ENCODE measurements at places on chromosomes 2 and 18.

- no peak for DNase-seq
These were observed 818.8 kb upstream of the GYPC start for GRCh38 chr2:125837128-125837527.

DNA sequence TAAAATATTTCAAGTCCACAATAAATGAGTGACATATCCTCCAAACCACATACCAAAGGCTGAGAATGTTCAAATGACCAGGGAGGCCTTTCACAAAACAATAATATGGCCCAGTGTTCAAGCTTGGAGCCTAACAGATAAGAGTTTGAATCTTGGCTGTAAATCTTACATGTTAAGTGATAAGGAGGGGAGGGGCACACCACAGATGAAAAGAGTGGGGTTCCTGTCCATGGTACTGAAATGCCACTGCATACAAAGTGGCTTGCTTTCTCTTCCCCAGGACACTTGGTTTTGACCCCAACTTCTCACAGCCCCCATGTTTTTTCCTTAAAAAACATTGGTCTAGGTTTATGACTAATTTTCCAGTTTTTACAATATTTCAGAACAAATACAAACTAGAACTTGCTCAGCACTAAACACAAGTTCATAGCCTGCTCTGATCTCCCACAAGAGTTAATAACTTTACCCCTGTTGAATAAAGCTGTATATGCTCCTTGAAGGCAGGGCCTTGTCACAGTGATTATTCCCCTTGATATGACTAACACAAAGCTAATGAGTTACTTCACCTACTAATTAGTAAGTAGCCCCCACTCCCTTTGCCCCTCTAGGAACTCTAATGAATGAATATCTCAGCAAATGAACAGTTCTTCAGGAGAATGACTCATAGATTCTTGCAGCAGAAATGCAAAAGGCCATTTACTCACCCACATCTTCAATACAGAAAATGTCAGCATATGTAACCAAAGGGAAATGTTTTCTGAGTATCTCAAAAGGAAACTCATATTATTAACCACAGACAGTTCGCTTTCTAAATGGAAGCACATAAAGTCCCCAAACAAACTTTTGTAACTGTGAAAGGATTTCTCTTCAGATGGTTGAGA is 142.2 kb downstream of the SATB2 start:
- no peak for DNase-seq

- no peak for DNase-seq
These were observed 18.6 kb downstream of the THNSL2 start for GRCh38 chr2:88188748-88189147.

DNA sequence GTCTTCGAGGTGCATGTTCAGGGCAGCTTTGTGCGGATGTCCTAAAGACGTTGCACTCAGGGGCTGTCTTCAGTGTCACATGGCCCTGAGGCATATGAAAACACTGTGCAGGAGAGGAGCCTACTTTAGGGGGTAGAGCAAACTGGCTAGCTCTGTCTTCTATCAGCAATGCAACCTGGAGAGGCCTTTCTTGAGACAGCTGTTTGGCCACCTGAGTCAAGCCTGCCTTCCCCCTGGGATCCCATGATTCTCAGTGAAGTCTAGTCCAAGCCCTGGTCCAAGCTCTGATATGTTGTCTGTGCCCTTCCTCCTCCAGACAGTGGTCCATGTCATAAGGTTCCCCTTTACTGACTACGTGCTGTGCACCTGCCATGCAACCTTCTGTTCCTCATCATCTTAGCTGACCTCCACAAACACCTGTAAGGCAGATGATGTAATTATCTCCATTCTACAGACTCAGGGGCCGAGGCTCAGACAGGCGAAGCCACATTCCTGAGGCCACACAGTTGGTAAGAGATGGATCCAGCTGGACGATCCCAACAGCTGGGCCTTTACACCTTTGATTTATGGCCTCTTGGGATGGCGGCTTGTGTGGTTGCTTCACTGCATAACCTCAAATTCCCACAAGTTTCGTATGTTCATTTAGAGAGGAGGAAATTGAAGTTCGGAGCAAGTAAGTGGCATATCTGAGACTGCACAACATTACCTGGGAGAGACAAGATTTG is 109.9 kb downstream of the COPS8 start:
- no peak for DNase-seq

DNA sequence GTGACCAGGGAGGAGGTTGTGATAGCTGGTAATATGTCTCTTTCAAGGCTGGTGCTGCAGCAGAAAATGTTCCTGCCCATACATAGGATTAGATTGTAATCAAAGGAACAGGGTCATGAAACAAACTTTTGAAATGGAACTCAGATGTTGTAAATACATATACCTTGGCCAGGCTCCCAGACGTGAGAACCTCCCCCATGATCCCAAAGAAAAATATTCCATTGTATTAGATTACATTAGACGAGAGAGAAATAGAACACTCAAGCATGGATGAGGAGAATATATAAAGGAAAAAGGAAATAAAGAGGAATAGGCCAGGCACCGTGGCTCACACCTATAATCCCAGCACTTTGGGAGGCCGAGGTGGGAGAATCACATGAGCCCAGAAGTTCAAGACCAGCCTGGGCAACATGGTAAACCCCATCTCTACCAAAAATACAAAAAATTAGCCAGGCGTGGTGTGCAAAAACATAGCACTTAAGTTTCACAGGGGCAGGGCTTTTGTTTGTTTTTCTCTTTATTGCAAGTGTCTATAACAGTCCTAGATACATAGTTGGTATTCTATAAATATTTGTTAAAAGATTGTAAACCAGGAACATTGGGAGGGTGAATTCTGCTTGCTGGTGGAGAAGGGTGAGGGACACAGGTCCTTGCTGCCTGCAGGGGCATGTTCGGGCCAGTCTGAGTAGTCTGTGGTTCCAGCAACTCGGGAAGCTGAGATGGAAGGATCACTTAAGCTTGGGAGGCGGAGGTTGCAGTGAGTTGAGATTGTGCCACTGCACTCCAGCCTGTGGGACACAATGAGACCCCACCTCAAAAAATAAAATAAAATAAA is 52.8 kb downstream of the RPL37A start:
- no peak for DNase-seq

GRCh38 chr2:43311276-43311675 is 84.9 kb upstream of the ZFP36L2 start:
- DNase-seq, result no peak

GRCh38 chr2:33444967-33445366 is 31.5 kb upstream of the RASGRP3 start:
- no peak for DNase-seq

DNA sequence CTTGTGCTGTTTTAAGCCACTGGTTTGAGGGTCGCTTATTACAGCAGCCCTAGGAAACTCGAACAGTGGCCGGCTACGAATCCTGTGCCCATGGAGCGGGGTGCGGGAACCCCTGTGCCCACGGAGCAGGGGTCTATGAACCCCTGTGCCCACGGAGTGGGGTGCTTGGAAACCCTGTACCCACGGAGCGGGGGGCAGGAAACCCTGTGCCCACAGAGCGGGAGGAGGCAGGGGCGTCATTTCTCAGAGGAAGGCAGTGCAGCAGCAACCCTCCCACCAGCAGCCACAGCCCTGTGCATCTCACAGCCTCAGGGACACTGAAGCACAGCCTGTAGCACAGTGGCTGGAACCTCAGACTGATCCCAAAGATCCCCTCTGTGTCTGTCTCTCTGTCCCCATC is 34.2 kb upstream of the GPC1 start:
- DNase-seq, result peak; percentile 26

DNA sequence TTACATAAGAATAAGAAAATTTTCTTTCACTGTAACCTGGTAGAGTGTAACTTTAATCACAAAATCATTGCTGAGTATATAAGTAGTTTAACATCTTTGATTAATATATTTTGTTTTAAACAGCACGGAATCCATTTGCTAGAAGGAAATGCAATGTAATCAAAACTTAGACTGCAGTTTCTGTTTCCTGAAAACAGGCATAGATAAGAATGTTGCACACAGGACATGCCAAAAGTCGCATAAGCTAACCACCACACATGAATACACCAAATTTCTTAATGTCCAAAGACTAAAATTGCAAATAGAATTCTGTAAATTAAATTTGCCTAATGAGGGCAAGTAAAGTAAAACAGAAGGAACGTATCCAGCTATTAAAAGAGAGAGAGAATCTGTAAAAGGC is 51.0 kb upstream of the SERPINB2 start:
- DNase-seq, result no peak

GRCh38 chr2:196113061-196113974 is 44.7 kb upstream of the DNAH7 start:
- no peak for DNase-seq

GRCh38 chr2:239550357-239550756 is 149.5 kb upstream of the HDAC4 start:
- no peak for DNase-seq

GRCh38 chr2:29578084-29578598 is 343.2 kb downstream of the ALK start:
- no peak for DNase-seq

DNA sequence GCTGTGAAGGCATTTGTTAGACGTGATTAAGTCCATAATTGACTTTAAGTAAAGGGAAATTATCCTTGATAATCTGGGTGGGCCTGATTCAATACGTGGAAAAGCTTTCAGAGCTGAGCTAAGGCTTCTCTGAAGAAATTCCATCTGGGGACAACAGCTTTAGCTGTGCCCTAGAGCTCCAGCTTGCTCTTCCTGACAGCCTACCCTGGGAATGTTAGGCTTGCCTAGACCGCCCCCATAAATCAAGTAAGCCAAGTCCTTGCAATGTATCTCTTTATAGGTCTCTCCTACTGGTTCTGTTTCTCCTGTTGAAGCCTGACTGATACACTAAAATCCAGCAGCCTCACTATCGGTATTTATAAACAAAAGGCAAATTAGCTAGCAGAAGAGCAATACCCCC is 160.0 kb downstream of the STK39 start:
- DNase-seq, result no peak

GRCh38 chr2:44537264-44537663 is 175.5 kb downstream of the CAMKMT start:
- no peak for DNase-seq

DNA sequence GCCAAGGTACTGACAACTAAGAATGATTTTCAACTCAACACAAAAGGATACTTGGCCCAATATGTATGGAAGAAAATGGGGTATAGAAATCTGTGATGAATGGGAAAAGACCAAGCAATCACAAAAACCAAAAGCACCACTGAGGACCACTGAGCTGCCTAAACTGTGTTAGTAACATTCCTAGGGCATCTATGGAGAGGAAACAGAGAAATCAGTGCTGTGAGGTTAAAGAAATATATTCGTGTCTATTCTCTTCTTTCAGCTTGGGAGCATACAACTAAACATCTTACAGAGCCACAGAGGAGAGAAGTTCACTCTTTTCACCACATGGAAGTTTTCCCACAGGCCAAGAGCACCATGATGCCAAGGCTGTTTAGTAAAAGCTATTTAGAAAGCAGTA is 47.3 kb upstream of the CALCRL start:
- DNase-seq, result no peak

DNA sequence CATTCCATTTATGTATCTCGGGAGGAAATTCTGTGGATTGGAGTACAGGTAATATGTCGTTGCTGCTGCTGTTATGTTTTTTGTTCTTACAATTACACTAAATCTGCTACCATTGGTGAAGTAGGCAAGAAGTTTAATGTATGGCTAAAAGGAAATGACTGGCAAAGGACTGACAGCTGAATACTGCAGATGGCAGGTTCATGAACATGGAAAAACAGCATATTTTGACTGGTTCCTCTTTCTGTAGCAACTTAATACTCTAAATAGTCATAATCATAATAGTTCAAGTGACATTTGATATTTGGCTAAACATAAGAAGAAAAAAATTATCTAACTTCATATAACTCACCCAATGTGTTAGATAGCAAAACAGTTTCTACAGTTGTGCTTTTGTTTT is 84.5 kb upstream of the PGAP1 start:
- DNase-seq, result no peak

DNA sequence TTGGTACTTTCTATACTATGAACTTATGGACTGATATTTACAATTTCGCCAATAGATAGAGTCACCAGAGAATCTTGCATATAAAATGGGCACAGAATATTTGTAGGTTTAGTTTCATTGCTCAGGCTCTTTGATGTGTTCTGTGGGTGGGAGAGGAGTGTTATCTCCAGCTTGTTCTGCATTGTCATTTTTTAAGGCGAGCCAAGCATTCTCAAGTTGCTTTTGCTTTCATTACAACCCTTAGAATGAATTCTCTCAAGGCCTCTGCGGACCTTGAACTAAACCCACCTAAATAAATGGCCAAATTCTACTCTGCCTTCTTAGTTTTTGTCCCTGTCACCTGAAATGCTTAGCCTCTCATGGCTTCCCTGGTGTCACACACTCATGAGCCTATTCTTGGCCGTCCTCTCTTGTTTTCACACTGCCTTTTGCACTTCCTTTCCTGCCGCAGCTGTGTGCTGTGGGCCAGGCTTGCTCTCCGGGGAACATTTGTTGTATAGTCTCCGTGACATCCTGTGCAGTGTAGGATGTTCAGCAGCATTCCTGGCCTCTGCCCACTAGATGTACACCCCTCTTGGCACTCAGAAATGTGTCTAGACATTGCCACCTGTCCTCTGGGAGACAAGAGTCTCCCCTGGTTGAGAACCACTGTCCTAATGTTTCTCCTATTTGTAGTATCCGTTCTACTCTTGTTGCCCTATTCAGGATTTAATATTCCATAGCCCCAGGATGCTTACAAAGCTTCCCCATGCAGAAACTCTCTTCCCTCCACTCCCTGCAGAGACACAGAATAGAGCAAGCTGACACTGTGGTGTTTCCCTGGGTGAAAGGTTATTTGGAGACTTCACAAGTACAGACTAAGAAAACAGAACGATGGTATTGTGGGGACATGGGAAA is 255.6 kb downstream of the PTPRM start:
- DNase-seq, result no peak

DNA sequence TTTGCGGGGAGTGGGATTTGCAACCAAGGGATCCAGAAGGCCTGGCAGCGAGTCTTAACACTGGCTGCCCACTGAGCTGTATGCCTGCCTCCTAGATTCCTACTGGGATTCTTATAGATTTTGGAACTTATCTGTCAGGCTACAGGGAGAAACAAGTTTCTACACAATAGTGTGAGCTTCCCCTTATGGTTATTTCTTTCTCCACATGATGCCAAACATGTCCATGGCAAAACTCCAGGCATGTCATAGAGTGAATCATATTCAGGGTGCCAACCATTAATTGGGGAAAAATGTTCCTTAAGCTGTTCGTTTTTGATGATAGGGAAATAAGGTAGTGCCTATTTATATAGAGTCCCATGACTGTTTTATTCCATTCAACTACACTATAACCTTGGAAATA is 1185.2 kb upstream of the CELF4 start:
- no peak for DNase-seq

- DNase-seq, result no peak
These were observed 673.8 kb upstream of the SALL3 start for GRCh38 chr18:78305789-78306188.

GRCh38 chr2:3666613-3666975 is 8.6 kb downstream of the ALLC start:
- DNase-seq, result no peak

DNA sequence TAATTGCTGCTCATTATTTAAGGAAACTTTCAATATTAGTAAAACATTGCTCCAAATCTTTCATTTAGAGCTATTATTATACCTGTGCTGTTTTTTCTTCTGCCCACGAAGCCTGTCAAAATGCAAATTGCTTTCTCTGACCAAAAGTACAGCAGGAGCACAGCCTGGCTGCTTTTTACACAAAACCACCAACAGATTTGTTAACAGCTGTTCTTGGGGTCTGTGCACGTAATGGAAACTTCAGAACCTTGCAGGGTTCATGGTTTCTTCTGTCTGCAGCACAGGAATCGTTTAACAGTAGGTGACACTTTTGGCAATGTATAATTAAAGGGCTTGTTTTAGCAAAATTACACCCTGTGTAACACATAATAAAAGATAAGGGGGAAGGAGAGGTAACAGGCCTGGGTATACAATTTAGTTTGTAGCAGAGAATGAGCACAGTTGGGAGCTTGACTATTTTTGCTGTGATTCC is 447.3 kb downstream of the KCNJ3 start:
- no peak for DNase-seq
